ENCODE measurements at places on chromosomes 5 and 9. TPM values are rescaled to one million over a fixed set of nuclear protein-coding genes. Genes with fewer than 3 reads are reported as not detected.

CDC20B gene
- total RNA-seq = not detected

- DNase-seq = no peak
These were observed 33.2 kb upstream of the RXRA start for GRCh38 chr9:134293031-134293521.

GRCh38 chr9:121976751-121977150 is 116.4 kb downstream of the TTLL11 start:
- peak; percentile 71 for DNase-seq

- DNase-seq = peak; percentile 51
These were observed 28.5 kb upstream of the CHD1 start for GRCh38 chr5:98957307-98957706.

GRCh38 chr9:122159925-122160246 is 178 bp downstream of the MORN5 start:
- no peak for DNase-seq

GABBR2 gene
- total RNA-seq = 0.16 TPM
